T-helper 9 cell (primary cell): ENCODE measurements at places on chromosomes 1 and 21.
A peak's percentile ranks its signal among the peaks of the same experiment; 100 is the strongest.

DNA sequence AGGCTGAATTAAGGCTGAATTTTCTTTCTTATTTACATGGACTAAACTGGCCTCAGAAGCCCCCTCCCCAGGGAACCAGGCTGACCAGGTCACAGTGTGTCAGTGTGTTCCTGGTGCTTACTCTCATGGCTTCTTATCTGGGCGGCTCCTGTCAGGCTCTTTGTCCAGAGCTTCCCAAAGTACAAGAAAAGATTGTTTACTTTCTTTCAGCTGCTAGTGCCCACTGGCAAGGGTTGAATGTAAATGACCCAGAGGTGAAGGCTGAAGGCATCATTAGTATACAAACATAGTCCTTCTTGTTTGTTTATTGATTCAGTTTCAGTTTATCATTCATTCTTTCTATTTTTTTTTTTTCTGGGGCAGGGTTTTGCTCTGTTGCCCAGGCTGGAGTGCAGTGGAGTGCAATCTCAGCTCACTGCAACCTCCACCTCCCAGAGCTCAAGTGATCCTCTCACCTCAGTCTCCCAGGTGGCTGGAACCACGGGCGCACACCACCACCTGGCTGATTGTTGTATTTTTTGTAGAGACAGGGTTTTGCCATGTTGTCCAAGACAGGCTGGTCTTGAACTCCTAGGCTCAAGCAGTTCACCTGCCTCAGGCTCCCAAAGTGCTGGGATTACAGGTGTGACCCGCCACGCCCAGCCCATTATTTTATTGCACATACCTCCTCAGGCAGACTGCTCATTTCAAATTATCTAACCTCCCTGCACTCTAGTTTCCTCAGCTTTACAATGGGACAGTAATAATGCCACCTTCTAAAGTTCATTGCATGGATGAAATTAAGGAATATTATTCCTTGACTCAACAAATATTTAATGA is 9.8 kb upstream of the KDM4A start:
- no peak for DNase-seq

DNA sequence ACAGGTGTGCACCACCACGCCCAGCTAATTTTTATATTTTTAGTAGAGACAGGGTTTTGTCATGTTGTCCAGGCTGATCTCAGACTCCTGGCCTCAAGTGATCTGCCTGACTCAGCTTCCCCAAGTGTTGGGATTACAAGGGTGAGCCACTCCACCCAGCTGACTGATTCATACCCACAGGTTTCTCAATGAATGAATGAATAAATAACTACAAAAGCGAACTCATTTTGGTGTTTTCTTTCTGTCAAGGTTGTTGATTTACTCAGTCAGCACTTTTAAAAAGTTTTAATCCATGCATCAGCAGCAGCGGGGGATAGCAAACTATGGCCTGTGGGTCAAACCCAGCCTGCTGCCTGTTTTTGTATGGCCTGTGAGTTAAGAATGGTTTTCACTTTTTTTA is 217.5 kb downstream of the FAF1 start:
- DNase-seq = no peak

- DNase-seq = no peak
Measured at GRCh38 chr1:65434760-65435159, 14.3 kb downstream of the LEPR start.

DNA sequence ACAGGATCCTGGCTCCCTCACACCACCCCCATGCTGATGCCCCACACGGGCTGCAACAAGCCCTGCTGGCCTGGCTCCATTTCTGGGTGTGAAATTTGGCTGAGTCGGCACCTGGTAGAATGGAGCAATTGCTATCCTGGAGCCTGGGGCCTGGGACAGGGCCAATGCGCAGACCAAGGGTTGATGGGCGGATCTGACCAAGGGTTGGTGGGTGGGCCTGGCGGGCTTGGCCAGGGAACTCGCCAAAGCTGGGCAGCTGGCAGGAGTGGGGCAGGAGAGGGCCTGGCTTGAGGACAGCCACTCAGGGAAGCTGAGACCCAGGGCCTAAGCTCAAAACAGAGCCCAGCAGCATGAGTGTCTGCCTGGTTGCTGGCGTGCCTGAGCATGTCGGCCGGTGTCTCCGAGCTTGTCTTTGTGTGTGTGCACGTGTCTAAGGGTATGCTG is 70.9 kb upstream of the POU3F1 start:
- DNase-seq = no peak

GRCh38 chr1:47443530-47444296 is 5.9 kb downstream of the FOXD2 start:
- DNase-seq = no peak

GRCh38 chr1:44260792-44261170 is 47.5 kb downstream of the DMAP1 start:
- DNase-seq = no peak

DNA sequence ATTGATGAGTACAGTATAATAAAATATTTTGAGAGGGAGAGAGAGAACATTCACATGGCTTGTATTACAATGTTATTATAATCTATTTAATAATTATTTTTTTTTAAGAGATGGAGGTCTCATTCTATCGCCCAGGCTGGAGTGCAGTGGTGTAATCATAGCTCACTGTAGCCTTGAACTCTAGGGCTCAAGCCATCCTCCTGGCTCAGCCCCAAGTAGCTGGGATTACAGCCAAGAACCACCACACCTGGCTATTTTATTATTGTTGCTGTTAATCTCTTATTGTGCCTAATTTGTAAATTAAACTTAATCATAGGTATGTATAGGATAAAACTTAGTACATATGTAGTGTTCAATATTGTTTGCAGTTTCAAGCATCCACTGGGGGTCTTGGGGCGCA is 57.8 kb downstream of the HS2ST1 start:
- no peak for DNase-seq

DNA sequence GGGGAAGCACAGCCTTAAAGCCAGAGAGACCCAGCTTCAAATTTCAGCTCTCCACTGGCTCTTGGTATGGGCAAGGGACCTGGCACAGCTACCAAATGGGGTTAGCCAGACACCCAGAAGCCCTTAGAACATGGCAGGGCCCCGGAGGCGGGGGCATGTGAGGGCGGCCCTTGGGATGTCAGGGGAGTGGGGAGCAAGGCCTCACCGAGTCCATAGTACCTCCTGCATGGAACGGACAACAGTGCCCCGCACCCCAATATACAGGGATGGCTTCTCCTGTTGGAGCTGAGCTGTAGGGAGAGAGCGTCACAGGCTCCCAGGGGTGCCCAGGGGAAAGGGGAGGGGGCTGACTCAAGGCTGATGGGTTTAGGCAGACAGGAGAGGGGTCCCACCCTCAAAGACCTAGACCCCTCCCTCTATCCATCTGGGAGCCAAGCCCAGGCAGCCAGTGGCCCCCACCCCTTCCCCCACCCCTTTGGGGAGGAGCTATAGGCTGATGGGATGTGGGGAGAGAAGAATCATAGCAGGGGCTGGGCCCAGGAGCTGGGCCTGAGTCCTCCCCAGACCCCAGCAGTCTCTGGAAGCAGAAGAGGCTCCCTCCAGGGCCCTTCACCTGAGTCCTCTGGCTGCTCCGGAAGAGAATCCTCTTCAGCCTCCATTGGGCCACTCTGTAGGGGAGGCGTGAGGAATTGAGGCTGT is 16.5 kb downstream of the SPOCD1 start:
- no peak for DNase-seq

DNA sequence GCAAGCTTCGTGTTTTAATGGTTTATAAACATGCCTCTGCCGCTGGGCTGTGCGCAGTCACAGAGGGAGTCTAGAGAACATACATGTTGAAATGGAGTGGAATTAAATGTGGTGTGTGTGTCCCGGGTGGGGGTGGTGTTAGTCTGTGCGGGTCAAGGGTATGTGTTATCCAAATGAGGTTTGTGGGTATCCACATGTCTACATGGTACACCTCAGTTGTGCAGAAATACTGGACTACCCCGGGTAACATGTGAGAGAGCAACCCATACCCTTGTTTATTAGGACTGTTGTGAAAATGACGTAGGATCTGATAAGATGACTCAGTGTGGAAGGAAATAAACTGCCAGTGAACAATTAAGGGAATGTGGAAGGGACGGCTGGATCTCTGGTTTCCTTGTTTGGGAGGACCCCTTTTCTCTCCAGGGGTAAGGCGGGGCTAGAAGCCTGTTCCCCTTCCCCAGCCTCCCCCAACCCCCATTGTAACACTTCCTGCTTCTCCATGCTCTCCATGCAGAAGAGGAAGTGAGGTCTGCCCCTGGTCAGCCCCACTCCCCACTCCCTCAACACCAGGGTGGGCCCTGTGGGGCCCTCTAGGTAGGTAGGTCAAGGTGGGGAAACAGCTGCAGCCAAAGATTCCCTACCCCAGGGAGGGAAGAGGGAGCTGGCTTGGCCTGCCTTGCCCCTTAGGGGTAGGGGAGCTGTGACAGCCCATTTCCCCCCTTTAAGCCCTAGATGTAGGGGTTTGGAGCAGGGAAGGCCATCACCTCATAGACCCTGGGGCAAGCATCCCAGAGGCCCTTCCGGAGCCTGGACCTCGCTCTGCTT is 690 bp downstream of the EPS8L3 start:
- DNase-seq = no peak

GRCh38 chr1:5891137-5891536 is 101.1 kb downstream of the NPHP4 start:
- DNase-seq = no peak

DNA sequence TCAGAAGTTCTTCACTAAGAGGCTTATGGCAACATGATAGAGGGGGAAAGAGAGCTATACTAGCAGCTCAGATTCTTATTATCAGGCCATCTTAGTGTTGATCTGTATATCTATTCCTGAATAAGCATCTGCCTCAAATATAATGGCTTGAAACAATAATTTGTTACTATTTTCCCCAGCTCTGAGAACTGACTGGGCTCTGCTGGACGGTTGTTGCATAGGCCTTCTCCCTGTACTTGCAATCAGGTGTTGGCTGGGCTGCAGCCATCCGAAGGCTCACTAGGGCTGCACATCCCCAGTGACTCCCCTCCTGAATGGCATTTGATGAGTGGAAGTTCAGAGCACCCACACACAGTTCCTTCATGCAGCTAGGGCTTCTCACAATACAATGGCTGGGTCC is 116.0 kb downstream of the PROX1 start:
- DNase-seq = no peak

GRCh38 chr1:54018635-54019034 is 649 bp upstream of the LDLRAD1 start:
- DNase-seq = no peak

GRCh38 chr21:39938086-39938625 is 70.9 kb downstream of the PCP4 start:
- DNase-seq = no peak

- no peak for DNase-seq
Measured at GRCh38 chr1:34363915-34364314, 187.2 kb downstream of the C1orf94 start.

DNA sequence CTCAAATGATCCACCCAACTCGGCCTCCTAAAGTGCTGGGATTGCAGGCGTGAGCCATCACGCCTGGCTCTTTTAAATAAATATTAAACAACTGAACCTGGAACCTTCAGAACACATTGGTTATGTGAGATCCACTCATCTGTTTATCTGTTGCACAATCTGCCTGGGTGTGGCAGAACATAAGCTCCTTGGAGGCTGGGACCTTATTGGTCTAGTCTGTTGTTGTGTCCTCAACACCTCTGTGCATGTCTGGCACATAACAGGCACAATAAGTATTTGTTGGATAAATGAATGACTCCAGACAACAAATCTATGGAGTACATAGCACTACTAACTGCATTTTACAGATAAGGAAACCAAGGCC is 4.1 kb upstream of the NBL1 start:
- DNase-seq = no peak

DNA sequence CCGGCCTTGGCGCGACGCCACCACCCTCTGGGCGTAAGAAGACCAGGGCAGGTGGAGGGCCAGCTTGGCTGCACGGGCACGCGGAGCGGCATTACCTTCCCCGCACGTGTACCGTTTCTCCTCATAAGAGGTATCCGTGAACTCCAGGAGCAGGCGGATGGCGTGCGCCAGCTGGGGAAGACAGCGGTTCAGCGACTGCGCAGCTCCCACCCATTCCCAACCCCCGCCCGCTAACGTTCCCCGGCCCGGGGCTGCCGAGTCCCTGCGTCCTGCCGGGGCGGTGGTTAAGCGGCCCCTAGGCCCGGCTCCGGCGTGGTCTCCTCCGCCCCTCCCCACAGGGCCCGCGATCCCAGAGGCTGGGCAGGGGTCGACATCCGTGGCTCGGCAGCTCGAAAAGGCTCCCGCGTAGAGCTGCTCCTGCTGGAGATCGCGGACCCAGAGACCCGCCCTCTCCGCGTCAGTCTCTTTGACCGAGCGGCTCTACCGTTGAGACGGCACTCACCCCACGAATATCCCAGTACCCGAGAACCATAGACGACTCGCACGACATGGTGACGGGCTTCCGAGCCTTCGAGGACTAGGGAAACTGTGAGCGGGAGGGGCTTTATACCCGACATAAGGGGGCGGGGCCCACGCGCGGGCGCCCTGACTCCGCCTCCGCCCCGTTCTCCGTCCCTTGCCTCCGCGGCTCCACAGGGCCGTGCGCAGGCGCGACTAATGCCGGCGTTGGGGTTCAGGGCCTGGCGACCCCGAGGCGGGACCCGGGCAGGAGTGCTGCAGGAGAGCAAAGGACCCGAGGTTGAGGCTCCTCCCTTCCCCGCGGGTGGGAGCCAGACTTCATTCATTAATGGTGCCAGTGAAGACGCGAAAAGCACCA is 862 bp downstream of the GSTM3 start:
- peak; percentile 80 for DNase-seq
